Immature natural killer cell (primary cell): ENCODE measurements at places on chromosomes 16 and 17. TPM values are rescaled to one million over a fixed set of nuclear protein-coding genes. Genes with fewer than 3 reads are reported as not detected.

DNA sequence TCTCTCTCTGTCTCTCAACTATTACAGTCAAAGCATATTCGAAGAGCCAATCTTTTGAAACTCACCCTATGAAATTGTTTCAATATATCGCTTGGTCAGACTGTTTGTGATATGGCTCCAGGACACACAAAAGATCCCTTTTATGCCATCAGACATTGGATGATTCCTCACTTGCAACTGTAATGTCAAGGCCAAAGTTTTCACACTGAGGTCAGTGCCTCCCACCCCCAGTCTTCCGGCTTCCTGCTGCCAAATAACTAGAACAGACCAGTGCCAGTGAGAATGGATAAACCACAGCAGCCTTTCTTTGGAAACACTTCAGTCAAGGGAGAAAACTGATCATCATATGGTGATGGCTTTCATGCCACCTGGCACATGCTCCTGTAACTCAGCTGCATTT lies 321.9 kb upstream of the ZFHX3 start:
- DNase-seq = no peak
- H3K36me3 ChIP-seq = no peaks in the 10 kb centered on the region
- no peak overlapping the region for H3K4me3 ChIP-seq
- no peaks in the 10 kb centered on the region for H3K27me3 ChIP-seq
- H3K27ac ChIP-seq = no peak overlapping the region

DNA sequence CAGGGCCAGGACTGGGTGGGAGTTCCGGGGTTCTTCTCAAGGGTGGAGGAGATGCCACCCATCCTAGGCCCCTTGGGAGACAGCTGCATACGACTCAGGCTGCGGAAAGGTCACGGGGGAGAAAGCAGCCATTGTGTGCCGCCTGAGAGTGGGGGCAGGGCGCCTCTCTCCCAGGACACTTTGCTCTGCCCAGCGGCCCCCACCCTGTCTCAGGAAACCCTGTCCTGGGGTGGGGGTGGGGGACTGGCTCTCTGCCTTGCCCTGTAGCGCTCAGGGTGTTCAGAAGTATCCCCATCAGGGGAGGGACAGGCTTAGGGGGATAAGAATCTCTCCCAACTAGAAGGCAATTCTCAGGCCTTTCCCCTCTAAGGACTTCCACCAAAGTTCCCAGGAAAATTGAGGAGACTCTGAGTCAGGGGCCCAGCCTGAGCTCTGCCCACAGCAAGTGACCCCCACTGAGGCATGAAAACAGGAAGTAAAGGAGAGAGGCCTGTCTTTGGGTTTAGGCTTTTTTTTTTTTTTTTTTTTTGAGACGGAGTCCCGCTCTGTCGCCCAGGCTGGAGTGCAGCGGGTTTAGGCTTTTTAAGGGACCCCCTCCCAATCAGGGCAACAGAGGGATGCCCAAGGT lies 4.9 kb downstream of the GIT1 start:
- H3K36me3 ChIP-seq = peaks cover 10% of the 10 kb centered on the region
- H3K27me3 ChIP-seq = peaks cover 4% of the 10 kb centered on the region
- H3K4me1 ChIP-seq = peaks cover 56% of the 10 kb centered on the region
- peak overlapping the region; percentile 49 for H3K27ac ChIP-seq
- no peak overlapping the region for H3K4me3 ChIP-seq

The SKAP1 gene
- polyA plus RNA-seq = 329 TPM

DNA sequence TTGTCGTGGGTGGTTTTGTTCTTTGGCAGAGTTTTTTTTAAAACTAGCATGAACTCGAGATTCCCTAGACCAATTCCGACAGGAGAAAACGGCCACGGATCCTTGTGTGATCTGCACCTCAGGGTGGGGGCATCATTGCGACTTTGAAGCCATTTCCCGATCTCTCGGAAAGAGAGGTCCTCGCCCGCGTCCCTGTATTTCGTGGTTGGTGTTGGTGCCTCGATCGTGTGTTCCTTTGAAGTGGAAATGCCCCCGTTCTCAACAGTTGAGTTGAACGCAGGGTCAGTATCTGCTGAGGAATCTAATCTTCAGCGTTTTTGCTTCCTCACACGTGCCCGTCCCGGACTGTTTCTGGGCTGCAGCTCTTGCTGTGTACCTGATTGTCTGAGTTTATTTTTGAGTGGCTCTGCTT lies 1.1 kb downstream of the CRAMP1 start:
- H3K4me1 ChIP-seq = peaks cover 45% of the 10 kb centered on the region
- DNase-seq = peak; percentile 6
- H3K27me3 ChIP-seq = peaks cover 14% of the 10 kb centered on the region
- H3K27ac ChIP-seq = peak overlapping the region; percentile 84

GRCh38 chr16:80947708-80948625 lies 58.7 kb downstream of the CMC2 start:
- DNase-seq = no peak
- no peak overlapping the region for H3K27ac ChIP-seq
- no peaks in the 10 kb centered on the region for H3K36me3 ChIP-seq

DNA sequence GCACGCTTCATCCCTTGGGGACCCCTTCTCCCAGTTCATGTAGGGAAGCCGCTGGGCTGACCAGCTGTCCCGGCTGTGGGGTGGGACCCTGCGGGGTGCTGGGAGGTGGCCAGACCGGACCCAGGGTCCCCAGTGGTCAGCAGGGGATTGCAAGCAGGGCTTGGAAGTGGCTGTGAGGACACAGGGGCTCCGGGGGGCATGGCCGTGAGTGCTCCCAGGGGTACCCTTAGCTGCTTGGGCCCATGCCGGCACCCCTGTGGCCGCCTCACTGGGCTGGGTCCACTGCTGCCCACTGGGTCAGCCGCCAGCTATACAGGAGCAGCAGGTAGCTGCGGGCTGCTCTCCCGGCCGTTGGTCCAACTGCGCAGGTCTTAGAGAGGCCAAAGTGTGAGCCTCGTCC lies 18.8 kb downstream of the PRSS27 start:
- peaks cover 6% of the 10 kb centered on the region for H3K36me3 ChIP-seq
- peaks cover 4% of the 10 kb centered on the region for H3K4me1 ChIP-seq
- no peak overlapping the region for H3K27ac ChIP-seq
- H3K4me3 ChIP-seq = no peak overlapping the region

DNA sequence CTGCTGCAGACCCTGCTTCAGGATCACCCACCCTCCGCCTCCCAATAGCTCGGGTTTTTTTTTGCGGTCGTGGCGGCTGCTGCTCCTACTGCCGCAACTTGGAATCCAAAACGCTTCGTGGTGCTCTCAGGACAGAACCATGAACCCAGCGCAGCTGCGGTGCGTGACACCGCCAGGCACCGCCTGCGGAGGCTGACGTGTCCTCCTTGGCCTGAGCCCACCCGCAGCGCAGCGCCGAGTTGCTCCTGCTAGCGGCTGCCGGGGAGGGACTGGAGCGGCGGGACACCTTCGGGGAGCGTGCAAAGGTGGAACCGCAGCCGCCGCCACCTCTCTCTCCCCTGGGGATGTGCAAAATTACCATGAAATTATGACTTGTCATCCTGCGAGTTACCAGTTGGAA lies 1893.0 kb downstream of the TP53TG3F start:
- H3K4me1 ChIP-seq = no peaks in the 10 kb centered on the region
- H3K27me3 ChIP-seq = no peaks in the 10 kb centered on the region
- DNase-seq = no peak
- no peaks in the 10 kb centered on the region for H3K36me3 ChIP-seq

The KRT17 gene
- not detected for polyA plus RNA-seq

DNA sequence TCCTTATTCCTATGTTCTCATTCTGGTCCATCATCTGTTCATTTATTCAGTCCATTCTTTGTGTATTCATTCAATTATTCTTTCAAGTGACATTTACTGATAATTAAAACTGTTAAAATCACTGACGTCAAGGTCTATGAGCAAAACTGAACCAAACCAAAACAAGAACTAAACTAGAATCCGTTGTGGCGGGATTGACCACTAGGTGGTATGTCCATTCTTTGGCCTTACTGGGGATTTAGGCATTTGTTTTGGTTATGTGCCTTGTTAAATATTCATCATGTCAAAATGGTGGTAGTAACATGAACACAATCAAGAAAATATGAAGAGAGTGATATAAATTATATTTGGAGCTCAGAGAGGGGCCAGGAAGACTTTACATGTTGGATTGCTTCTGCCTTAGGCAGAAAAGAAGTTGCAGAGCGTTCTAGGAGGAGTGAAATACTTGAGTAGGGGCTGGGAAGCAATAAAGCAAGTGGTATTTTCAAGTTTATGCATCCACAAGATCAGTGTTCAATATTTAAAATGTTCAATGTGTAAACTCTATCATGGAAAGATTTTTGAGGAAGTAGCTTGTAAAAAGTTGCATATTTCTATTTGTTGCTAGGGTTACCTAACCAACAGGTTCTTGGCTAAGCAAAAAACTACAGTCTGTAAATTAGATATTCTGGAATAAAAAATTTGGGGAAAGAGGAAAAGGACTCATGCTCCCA lies 129.0 kb downstream of the CDH13 start:
- no peak overlapping the region for H3K27ac ChIP-seq
- no peak for DNase-seq
- H3K36me3 ChIP-seq = no peaks in the 10 kb centered on the region
- H3K4me3 ChIP-seq = no peak overlapping the region

The ADAM11 gene
- polyA plus RNA-seq = not detected

DNA sequence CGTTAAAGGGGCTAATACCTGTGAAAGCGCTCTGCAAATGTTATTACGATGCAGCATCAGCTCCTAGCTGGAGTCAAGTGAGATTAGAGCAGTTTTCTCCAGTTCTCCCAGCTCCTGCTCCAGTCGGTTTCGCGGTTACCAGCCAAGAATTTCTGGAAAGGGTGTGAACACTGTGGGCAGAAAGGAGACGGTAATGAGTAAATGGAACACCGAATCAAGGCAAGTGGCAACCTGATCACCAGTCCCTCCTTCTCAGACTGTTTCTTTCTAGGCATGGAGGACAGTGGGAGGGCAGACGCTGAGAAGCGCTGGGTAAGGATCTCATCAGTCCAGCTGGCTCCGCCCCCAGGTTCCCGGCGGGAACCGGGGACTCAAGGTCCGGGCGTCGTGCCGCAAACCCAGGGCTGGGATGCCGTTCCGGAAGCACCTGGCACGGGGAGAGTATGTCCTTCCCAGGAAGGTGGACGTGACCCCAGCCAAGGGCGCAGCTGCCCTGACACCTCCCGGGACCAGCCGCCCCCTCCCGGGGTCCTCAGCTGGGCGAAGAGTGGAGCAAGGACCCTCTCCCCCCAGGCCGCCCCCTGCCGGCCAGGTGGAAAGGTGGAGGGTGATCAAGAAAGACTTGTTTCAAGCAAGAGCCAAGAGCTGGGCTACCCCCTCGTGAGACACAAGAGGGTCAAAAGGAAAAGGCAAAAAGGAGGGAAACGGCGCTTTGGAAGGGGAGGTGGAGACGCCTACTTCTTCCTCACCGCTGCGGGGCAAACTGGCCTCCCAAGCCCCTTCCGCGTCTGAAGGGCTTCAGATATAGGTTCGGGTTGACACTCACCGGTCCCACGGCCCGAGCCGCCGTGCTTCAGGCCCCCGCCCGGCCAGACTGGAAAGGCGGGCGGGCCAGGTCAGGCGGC lies 481 bp downstream of the MYO19 start:
- H3K36me3 ChIP-seq = peaks cover 8% of the 10 kb centered on the region
- H3K4me1 ChIP-seq = peaks cover 20% of the 10 kb centered on the region
- DNase-seq = no peak
- H3K4me3 ChIP-seq = peak overlapping the region; percentile 96

- H3K4me3 ChIP-seq = no peak overlapping the region
- H3K27me3 ChIP-seq = no peaks in the 10 kb centered on the region
- DNase-seq = no peak
- H3K4me1 ChIP-seq = peaks cover 2% of the 10 kb centered on the region
Observed at GRCh38 chr17:74043976-74044375, 159.5 kb upstream of the RPL38 start.

DNA sequence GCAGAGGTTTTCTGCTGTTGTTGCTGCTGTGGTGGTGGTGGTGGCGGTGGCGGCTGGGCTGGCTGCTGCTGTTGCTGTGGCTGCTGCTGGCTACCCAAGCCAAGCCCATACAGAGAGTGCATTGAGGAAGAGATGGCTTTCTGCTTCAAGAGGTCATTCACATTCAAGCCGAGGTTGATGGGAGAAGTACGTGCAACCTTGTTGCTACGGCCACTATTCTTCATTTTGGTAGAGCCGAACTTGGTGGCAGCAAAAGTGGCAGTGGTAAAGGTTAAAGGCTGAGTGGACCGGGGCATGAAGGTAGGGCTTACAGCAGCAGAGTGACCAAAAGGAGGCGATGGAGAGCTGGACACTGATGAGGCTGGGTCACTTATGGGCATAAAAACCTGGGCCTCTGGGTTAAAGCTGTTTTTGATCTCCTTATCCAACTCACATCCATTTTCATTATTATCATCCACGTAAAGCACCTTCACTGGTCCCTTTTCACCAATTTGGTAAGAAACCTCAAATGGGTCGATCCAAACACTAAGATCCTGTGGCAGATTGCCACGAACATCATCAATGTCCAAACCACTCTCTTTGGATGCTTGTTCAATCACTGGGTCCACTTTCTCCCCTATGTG lies 2.8 kb downstream of the TOB1 start:
- no peaks in the 10 kb centered on the region for H3K36me3 ChIP-seq
- H3K27me3 ChIP-seq = peaks cover 19% of the 10 kb centered on the region
- peak; percentile 32 for DNase-seq
- H3K4me1 ChIP-seq = peaks cover 33% of the 10 kb centered on the region
- no peak overlapping the region for H3K4me3 ChIP-seq

The DPEP3 gene
- polyA plus RNA-seq = not detected

The NME2 gene
- polyA plus RNA-seq = 272 TPM

GRCh38 chr16:29810699-29811169 lies 1.3 kb upstream of the PRRT2 start:
- peak overlapping the region; percentile 87 for H3K4me3 ChIP-seq
- peaks cover 37% of the 10 kb centered on the region for H3K27me3 ChIP-seq
- H3K4me1 ChIP-seq = peaks cover 44% of the 10 kb centered on the region
- H3K27ac ChIP-seq = peak overlapping the region; percentile 88
- H3K36me3 ChIP-seq = peaks cover 5% of the 10 kb centered on the region

- H3K4me1 ChIP-seq = no peaks in the 10 kb centered on the region
- no peak overlapping the region for H3K4me3 ChIP-seq
- no peak overlapping the region for H3K27ac ChIP-seq
- DNase-seq = no peak
Observed at GRCh38 chr17:47287068-47287467, 33.4 kb downstream of the ITGB3 start.

DNA sequence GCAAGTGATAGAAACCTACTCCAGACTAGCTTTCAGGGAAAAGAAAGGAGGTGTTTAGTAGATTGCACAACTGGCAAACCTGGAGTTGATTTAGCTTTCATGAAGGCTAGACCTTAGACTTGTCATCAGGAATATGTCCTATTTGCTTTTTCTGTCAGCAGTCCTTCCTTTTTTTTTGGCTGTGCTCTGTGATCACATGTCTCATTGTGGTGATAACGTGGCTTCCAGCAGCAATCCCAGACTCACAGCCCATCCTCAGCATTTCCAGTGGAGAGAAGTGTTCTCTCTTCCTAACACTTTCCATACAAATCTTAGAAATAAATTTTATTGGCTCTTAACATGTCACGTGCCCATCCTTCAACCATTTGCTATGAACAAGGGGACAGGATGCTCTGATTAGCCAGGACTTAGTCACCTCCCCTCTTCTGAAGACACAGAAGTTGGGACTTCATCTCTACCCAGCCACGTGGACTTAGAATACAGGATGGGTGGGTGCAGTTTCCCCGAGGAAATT lies 74.7 kb downstream of the CDH13 start:
- H3K4me3 ChIP-seq = no peak overlapping the region
- no peaks in the 10 kb centered on the region for H3K36me3 ChIP-seq
- no peaks in the 10 kb centered on the region for H3K4me1 ChIP-seq
- H3K27ac ChIP-seq = no peak overlapping the region
- peaks cover 7% of the 10 kb centered on the region for H3K27me3 ChIP-seq

The CACNG5 gene
- polyA plus RNA-seq = not detected

GRCh38 chr17:15659663-15660062 lies 24.4 kb downstream of the TRIM16 start:
- H3K36me3 ChIP-seq = peaks cover 14% of the 10 kb centered on the region
- no peaks in the 10 kb centered on the region for H3K4me1 ChIP-seq
- no peak overlapping the region for H3K27ac ChIP-seq
- no peak for DNase-seq
- H3K4me3 ChIP-seq = no peak overlapping the region
- H3K27me3 ChIP-seq = peaks cover 2% of the 10 kb centered on the region
